ENCODE measurements at places on chromosomes 13 and 19. TPM values are rescaled to one million over a fixed set of nuclear protein-coding genes. Genes with fewer than 3 reads are reported as not detected.

Gene KIR3DL1
- 0.07 TPM for polyA plus RNA-seq

Gene CDX2
- polyA plus RNA-seq: not detected

DNA sequence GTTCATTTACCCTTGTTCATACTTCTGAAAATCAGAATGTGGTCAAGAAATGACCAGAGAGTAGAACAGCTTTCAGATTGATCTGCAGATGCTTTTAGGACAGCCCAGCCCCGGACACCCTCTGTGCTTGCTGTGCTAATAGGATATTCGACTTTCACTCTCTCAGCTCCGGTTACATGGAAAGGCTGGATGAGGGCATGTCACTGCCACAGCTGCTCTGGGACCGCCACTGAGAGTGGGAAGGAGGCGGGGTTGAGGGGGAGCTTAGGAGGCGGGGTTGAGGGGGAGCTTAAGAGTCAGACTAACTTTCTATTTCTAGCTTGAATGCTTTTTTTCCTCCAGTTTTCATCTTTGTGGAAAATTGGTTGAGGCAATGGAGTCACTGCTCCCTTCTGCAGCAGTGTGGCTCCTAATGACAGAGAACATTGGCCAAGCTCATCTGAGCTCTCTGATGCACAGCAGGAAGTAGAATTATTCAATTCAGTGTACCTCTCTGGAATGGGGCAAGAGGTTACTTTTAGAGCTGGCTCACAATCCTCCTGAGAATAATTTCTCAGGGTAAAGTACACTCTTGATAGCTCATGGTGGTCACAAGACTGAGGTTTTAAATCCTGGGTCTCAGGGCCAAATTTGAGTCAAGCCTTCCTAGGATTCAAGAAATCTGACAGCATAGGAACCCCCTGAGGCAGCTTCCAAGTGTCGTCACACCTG, 74.6 kb upstream of the NPAS1 start:
- H3K27me3 ChIP-seq: no peaks in the 10 kb centered on the region
- H3K4me1 ChIP-seq: peaks cover 62% of the 10 kb centered on the region
- H3K4me3 ChIP-seq: no peak overlapping the region
- H3K27ac ChIP-seq: peak overlapping the region; percentile 91
- H3K36me3 ChIP-seq: no peaks in the 10 kb centered on the region

- H3K27me3 ChIP-seq: no peaks in the 10 kb centered on the region
- H3K4me3 ChIP-seq: no peak overlapping the region
- no peaks in the 10 kb centered on the region for H3K4me1 ChIP-seq
- H3K36me3 ChIP-seq: no peaks in the 10 kb centered on the region
These were observed 16.6 kb upstream of the ZNF536 start for GRCh38 chr19:30355586-30355985.

DNA sequence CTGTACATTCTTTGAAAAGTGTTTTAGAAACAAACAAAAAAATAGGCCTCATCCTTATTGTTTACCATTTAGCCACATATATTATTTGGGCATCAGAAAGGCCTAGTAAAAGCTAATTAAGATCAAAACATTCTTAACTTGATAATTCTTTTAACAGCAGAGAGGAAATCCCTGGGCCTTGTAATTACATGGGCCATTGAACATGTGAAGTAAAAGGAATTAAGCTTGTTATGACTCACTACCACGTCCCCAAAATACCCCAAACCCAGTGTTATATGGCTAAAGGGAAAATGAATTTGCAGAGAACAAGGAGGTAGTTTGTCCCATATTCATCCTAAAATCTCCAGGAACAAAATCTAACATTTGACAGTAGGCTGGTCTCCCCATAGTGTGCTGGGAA, 439.8 kb downstream of the ITGBL1 start:
- no peaks in the 10 kb centered on the region for H3K4me1 ChIP-seq
- no peak overlapping the region for H3K27ac ChIP-seq
- H3K4me3 ChIP-seq: no peak overlapping the region
- DNase-seq: no peak
- H3K36me3 ChIP-seq: no peaks in the 10 kb centered on the region
- H3K27me3 ChIP-seq: no peaks in the 10 kb centered on the region

GRCh38 chr19:2021453-2022140, 6.1 kb upstream of the BTBD2 start:
- no peak overlapping the region for H3K27ac ChIP-seq
- peaks cover 2% of the 10 kb centered on the region for H3K4me1 ChIP-seq
- no peaks in the 10 kb centered on the region for H3K36me3 ChIP-seq

DNA sequence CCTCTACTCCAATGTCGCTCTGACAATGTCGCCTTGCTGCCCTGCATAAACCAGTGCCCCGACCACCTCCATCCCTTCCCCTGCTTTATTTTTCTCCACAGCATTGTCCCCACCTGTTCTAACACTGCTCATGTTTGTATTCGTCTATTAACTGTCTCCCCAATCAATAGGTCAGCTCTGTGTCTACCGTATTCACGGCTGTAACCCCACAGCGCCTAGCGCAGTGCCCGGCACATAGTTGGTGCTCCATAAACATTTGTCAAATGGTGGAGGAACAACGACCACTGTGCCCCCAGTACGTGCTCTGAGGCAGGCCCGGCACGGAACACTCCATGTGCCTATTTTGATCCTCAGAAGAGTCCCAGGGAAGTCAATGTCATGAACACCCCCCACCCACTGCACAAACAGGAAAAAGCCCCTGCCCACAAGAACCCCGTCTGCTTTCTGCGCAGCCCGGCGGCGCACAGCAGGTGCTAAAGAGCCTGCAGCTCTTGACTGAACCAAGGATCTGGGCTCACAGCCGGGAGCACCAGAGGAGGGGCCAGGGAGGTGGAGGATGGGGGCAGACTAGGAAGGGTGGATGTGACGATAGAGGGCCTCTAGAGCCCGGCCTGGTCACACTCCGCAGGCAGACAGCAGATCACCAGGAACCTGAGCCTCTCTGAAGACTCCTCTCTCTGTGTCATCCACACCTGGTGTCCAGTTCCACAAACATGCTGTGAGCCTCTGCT, 1.8 kb upstream of the CEACAM16 start:
- H3K27ac ChIP-seq: peak overlapping the region; percentile 13
- no peaks in the 10 kb centered on the region for H3K27me3 ChIP-seq
- H3K4me1 ChIP-seq: peaks cover 46% of the 10 kb centered on the region

DNA sequence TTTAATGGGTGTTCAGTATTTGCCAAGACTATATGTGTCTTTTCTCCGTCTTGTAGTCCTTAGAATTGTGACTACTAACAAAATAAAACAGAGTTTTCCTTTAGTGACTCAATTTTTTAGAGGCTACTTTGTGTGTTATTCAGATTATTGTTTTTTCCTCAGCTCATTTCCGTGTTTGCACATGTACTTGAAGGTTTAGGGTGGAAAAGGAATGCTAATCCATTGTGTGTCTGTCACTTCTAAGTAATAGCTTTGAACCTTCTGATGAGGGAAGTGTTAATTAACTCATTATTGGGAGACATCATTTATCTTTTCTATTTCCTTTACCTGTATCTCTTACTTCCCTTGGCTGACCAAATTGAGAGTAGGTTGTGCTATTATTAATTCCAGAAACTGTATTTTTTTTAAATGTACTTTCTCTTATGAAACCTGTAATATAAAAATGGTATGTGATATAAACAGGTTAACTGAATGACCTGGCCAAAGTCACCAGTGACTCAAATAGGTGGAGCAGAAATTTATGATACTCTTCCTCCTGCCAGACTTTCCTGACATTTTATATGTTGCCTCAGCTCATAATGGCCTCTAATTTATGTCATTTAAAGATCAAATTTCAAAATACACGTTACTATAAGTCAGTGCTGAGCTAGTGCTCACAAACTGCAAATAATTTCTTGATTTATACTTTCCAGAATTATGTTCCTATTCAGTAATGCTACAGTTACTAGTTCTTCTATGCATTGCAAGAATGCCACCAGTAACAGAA, 88.8 kb downstream of the LMO7 start:
- no peaks in the 10 kb centered on the region for H3K36me3 ChIP-seq
- H3K4me3 ChIP-seq: no peak overlapping the region
- no peak for DNase-seq

DNA sequence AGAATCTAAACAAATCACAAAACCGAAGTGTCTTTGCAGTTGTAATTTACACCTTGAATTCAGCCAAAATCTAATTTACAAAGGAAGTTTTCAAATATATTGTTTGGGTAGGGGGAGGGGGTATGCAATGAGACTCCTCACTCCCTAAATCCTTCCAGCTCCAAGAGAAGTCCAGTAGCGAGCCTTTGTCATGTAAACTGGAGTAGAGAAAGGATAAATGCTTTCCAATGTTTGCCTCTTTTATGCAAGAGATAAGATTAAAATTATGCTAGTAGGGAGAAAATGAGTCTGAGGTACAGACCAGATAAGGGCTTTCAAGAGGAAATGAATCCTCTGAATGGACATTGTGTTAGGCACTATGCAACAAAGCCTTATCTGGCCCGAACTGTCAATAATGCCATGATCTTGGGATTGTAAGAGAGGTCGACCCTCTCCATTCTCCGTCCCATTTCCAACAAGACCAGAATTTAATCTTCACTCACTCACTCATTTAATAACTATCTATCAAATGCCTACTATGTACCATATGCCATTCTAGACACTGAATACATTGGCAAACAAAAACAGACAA, 199.2 kb downstream of the LACC1 start:
- no peaks in the 10 kb centered on the region for H3K27me3 ChIP-seq
- no peak overlapping the region for H3K4me3 ChIP-seq
- H3K36me3 ChIP-seq: no peaks in the 10 kb centered on the region
- H3K27ac ChIP-seq: no peak overlapping the region

GRCh38 chr19:12843999-12844732, 5.9 kb downstream of the MAST1 start:
- no peaks in the 10 kb centered on the region for H3K36me3 ChIP-seq
- no peak for DNase-seq
- no peak overlapping the region for H3K4me3 ChIP-seq
